ENCODE measurements at places on chromosomes 7 and 10. TPM values are rescaled to one million over a fixed set of nuclear protein-coding genes. Genes with fewer than 3 reads are reported as not detected.
A peak's percentile ranks its signal among the peaks of the same experiment; 100 is the strongest.

CCDC172 gene
- total RNA-seq, result not detected

- peak; percentile 85 for DNase-seq
Measured at GRCh38 chr7:36986948-36987724, 262.8 kb upstream of the AOAH start.

DNA sequence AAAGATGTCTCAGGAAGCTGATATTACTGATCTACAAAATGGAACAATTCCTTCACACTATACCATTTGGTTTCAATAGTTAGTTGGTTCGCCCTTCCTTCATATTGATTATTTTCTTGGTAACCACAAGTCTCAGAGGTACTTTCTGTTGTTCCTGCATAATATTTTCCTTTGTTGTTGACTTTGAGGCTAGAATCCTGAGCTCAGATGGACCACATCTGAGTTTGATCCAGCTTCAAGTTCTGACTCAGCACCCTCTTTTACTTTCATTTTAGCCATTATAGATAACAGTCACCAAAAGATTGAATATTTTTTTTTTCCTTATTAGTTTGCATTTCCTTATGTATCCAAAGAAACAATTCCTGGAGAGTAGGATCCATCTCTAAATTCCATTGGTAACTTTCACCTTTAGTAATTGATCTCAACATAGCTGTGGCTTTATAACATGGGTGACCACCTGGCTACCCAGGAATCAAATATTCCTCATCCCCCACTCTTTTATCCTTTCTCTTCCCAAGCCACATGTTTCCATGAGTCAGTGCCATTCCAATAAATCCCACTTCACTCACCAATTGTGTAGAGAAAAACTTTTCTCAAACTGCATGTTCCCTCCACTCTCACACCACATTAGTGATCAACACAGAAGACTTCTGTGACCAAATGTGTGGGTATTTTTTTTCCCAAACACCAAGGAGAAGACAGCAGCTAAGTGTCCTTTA, 9.7 kb upstream of the ABCA13 start:
- DNase-seq, result peak; percentile 16

TFR2 gene
- 20.7 TPM for total RNA-seq

CFAP43 gene
- not detected for total RNA-seq

- DNase-seq, result no peak
Measured at GRCh38 chr7:37853468-37853867, 5.1 kb downstream of the NME8 start.

- DNase-seq, result no peak
Measured at GRCh38 chr7:151488096-151488495, 31.6 kb downstream of the RHEB start.

All from activated CD4-positive, alpha-beta T cell treated with anti-CD3 and anti-CD28 coated beads, Interleukin-2, amount 10 ng/mL, durations not matched to agents 24 days and 14 days (primary cell).